ENCODE measurements at places on chromosomes 7 and 10. TPM values are rescaled to one million over a fixed set of nuclear protein-coding genes. Genes with fewer than 3 reads are reported as not detected.

LEP gene
- total RNA-seq, result 0.16 TPM

RAMP3 gene
- total RNA-seq, result not detected

ANKRD61 gene
- not detected for total RNA-seq

CH25H gene
- total RNA-seq, result not detected

TBX20 gene
- total RNA-seq, result 49.5 TPM

CFAP43 gene
- total RNA-seq, result not detected

TEX36 gene
- not detected for total RNA-seq

RSPH10B2 gene
- not detected for total RNA-seq

MYOZ1 gene
- not detected for total RNA-seq

CACNB2 gene
- not detected for total RNA-seq

HMX2 gene
- not detected for total RNA-seq

PRKAR1B gene
- 16.0 TPM for total RNA-seq

LRRC17 gene
- total RNA-seq, result 242 TPM

PPP1R9A gene
- total RNA-seq, result 0.16 TPM

ATOH7 gene
- total RNA-seq, result not detected

BEND7 gene
- 0.81 TPM for total RNA-seq

SNX13 gene
- total RNA-seq, result 25.8 TPM

OPALIN gene
- not detected for total RNA-seq

TWIST1 gene
- total RNA-seq, result 13.5 TPM

FAM241B gene
- total RNA-seq, result not detected

SAP25 gene
- not detected for total RNA-seq

ALDH18A1 gene
- 121 TPM for total RNA-seq

TMEM229A gene
- 2.1 TPM for total RNA-seq

IDI2 gene
- not detected for total RNA-seq

TIMM23 gene
- 71.8 TPM for total RNA-seq

LRRN3 gene
- 0.18 TPM for total RNA-seq

CCL24 gene
- not detected for total RNA-seq

CRTAC1 gene
- not detected for total RNA-seq

WDFY4 gene
- total RNA-seq, result not detected

PSMG3 gene
- total RNA-seq, result 31.1 TPM

UBTD1 gene
- total RNA-seq, result 36.5 TPM

OPN4 gene
- total RNA-seq, result not detected

NUTM2E gene
- not detected for total RNA-seq

SPDYE2B gene
- not detected for total RNA-seq

AEBP1 gene
- 28.5 TPM for total RNA-seq

CARD11 gene
- 0.49 TPM for total RNA-seq

ZSCAN21 gene
- 10.5 TPM for total RNA-seq

OLAH gene
- total RNA-seq, result 1.6 TPM

ARHGEF35 gene
- total RNA-seq, result 0.65 TPM

AFAP1L2 gene
- total RNA-seq, result 2.5 TPM

NFE2L3 gene
- 2.4 TPM for total RNA-seq

ZNF783 gene
- 4.9 TPM for total RNA-seq
